ENCODE measurements at places on chromosomes 13 and 19. TPM values are rescaled to one million over a fixed set of nuclear protein-coding genes. Genes with fewer than 3 reads are reported as not detected.
A peak's percentile ranks its signal among the peaks of the same experiment; 100 is the strongest.

PSG1 gene
- total RNA-seq, result not detected

WDR88 gene
- not detected for total RNA-seq

TSSK6 gene
- 5.5 TPM for total RNA-seq

ZNF208 gene
- total RNA-seq, result not detected

NLRP12 gene
- total RNA-seq, result 0.56 TPM

LYPD3 gene
- 0.51 TPM for total RNA-seq

PRTN3 gene
- total RNA-seq, result not detected

CGB3 gene
- total RNA-seq, result not detected

- H3K4me3 ChIP-seq, result no peak overlapping the region
- DNase-seq, result no peak
- no peaks in the 10 kb centered on the region for H3K36me3 ChIP-seq
- H3K27ac ChIP-seq, result no peak overlapping the region
Observed at GRCh38 chr13:75341028-75341427, 140.9 kb downstream of the TBC1D4 start.

DNA sequence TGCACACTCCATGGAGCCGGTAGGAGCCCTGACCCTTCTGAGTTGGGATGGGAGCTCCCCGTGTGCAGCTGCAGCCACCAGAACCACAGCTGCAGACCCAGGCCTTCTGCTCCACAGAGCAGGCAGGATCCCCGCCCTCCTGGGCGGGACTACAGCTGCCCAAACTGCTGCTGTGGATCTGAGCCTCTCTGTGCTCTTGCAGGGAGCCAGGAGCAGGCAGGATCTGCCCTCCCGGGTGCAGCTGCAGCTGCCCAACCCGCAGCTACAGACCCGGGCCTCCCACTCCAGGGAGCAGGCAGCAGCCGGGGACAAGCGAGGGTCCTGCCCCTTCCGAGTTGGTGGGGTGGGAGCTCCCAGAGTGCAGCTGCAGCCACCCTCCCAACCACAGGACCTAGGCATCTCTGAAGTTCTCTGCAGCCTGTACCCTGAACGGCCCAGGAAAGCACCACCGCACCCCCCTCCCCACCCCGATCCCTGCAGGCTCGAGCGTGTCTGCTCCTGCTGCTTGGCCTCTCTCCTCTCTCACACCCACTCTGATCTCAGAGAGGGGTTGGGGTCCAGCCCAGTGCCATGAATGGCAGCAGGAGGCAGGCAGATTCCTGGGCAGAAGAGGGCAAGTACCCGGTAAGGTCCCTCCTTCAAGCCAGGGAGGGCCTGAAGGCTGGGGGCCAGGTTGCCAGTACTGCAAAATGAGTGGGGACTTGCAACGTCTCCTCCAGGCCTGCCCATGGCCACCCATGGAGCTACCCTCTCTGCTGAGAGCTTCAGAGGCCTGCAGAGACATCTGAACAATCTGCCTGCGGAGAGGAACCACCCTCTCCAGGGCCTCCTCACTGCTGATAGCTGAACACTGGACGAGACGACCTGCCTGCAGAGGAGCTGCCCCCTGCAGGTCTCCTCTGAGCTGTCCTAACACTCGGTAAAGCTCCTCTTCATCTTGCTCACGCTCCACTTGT, 16.4 kb upstream of the EMP3 start:
- DNase-seq, result peak; percentile 84
- H3K36me3 ChIP-seq, result no peaks in the 10 kb centered on the region
- H3K4me3 ChIP-seq, result no peak overlapping the region
- H3K4me1 ChIP-seq, result peaks cover 4% of the 10 kb centered on the region
- H3K27me3 ChIP-seq, result peaks cover 15% of the 10 kb centered on the region
- no peak overlapping the region for H3K27ac ChIP-seq

- peak overlapping the region; percentile 69 for H3K27ac ChIP-seq
- H3K4me3 ChIP-seq, result no peak overlapping the region
- no peaks in the 10 kb centered on the region for H3K27me3 ChIP-seq
- no peaks in the 10 kb centered on the region for H3K36me3 ChIP-seq
- H3K4me1 ChIP-seq, result peaks cover 15% of the 10 kb centered on the region
Observed at GRCh38 chr19:28289295-28290063, 923.5 kb downstream of the UQCRFS1 start.

- peaks cover 89% of the 10 kb centered on the region for H3K27me3 ChIP-seq
- H3K4me3 ChIP-seq, result peak overlapping the region; percentile 76
- H3K4me1 ChIP-seq, result peaks cover 11% of the 10 kb centered on the region
- DNase-seq, result peak; percentile 36
- no peaks in the 10 kb centered on the region for H3K36me3 ChIP-seq
- no peak overlapping the region for H3K27ac ChIP-seq
Observed at GRCh38 chr13:83881140-83881684, 1.1 kb downstream of the SLITRK1 start.

- H3K27ac ChIP-seq, result no peak overlapping the region
- H3K4me3 ChIP-seq, result peak overlapping the region; percentile 76
- H3K27me3 ChIP-seq, result peaks cover 17% of the 10 kb centered on the region
- H3K36me3 ChIP-seq, result peaks cover 9% of the 10 kb centered on the region
Observed at GRCh38 chr19:3024870-3025548, 4.1 kb downstream of the TLE2 start.

DNA sequence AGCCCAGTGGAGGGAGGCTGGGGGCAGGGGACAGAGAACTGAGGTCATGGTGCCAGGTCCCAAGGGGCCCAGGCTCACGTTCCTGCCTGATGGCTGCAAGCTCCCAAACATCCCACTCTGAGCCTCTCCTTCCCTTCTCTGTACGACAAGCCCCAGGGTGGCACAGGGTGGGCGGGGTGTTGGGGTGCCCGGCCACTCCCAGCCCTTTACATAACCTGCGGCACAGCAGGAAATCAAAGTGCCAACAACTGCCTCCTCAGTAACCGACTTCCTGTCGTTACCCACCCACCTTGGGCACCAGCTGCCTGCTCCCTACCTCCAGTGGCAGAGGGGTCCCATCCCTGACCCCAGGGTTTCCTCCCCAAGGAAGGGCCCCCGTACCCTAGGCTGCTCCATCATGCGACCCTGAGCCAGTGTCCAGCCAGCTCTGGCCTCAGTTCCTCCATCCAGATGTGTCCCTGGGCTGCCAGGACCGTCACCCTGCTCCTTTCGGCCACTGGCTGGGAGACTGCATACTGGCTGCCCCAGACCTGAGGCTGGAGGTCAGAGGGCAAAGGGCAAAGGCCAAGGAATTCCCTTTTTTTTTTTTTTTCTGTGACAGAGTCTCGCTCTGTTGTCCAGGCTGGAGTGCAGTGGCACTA, 27.7 kb upstream of the NFIC start:
- DNase-seq, result no peak
- no peaks in the 10 kb centered on the region for H3K4me1 ChIP-seq
- no peaks in the 10 kb centered on the region for H3K27me3 ChIP-seq
- no peak overlapping the region for H3K27ac ChIP-seq

GRCh38 chr19:17943274-17944221, 10.7 kb downstream of the CCDC124 start:
- no peak overlapping the region for H3K4me3 ChIP-seq
- H3K27me3 ChIP-seq, result peaks cover under 1% of the 10 kb centered on the region
- H3K36me3 ChIP-seq, result peaks cover 15% of the 10 kb centered on the region
- no peaks in the 10 kb centered on the region for H3K4me1 ChIP-seq
- no peak overlapping the region for H3K27ac ChIP-seq
- DNase-seq, result peak; percentile 92

GRCh38 chr13:33940256-33940655, 122.3 kb downstream of the RFC3 start:
- no peak overlapping the region for H3K4me3 ChIP-seq
- no peaks in the 10 kb centered on the region for H3K36me3 ChIP-seq
- DNase-seq, result no peak
- H3K4me1 ChIP-seq, result no peaks in the 10 kb centered on the region
- H3K27me3 ChIP-seq, result no peaks in the 10 kb centered on the region

DNA sequence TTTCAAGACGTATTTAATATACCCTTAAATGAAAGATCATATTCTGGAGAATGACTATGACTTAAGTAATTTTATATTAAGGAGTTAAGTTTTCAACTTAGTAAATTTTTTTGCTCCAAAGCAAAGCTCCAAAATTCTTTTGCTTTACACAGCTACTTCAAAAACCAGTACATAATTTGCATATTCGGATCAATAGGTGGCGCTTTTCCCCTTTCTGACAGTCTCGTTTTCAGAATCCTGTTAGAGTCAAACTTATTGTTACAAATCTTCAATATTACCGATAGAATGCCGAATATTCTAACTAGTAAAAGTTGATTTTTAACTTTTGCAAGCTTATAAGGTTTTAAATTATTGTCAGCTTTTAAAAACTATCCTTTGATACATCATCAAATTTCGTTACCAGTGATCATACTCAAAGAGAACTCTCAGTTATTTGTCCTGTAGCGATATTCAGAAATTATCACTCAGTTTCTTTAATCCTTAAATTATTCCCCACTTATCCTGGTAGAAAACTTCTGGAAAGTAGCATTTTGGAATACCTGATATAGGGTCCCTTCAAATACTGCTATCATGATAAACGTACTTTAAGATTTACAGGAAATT, 852.7 kb upstream of the KLHL1 start:
- H3K4me1 ChIP-seq, result no peaks in the 10 kb centered on the region
- no peak for DNase-seq
- no peak overlapping the region for H3K4me3 ChIP-seq
- H3K27me3 ChIP-seq, result no peaks in the 10 kb centered on the region

DNA sequence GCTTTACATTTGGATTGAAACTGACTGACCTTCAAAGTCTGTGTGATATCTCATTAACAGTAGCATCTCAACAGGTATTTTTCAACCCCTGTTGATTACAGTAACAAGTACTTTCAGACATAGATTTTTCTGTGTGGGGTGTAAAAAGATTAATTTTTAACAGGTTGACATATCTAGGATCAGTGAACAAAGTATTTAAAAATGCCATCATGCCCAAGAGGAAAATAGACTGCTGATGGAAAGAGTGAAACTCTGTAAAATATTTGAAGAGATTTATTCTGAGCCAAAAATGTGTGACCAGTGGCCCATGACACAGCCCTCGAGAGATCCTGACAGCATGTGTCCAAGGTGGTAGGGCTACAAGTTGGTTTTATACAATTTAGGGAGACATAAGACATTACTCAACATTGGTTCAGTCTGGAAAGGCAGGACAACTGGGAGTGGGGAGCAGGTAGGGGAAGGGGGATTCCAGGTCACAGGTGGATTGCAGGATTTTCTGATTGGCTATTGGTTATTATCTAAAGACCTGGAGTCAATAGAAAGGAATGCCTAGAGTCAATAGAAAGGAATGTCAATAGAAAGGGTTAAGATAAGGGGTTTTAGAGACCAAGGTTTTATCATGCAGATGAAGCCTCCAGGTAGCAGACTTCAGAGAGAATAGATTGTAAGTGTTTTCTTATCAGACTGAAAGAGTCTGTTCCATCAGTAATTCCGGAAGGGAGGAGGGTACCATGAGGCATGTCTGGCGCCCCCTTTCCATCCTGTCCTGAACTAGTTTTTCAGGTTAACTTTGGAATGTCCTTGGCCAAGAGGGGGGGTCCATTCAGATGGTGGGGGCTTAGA, 29.1 kb downstream of the TNFRSF19 start:
- peak overlapping the region; percentile 13 for H3K27ac ChIP-seq
- H3K4me1 ChIP-seq, result peaks cover 9% of the 10 kb centered on the region
- peaks cover 15% of the 10 kb centered on the region for H3K36me3 ChIP-seq
- peak overlapping the region; percentile 16 for H3K4me3 ChIP-seq
- no peaks in the 10 kb centered on the region for H3K27me3 ChIP-seq

GRCh38 chr13:100387416-100387815, 201.2 kb downstream of the GGACT start:
- no peaks in the 10 kb centered on the region for H3K27me3 ChIP-seq
- H3K27ac ChIP-seq, result no peak overlapping the region
- H3K4me3 ChIP-seq, result no peak overlapping the region

All from endodermal cell (in vitro differentiated cells).